ENCODE measurements at places on chromosomes 5 and 9. TPM values are rescaled to one million over a fixed set of nuclear protein-coding genes. Genes with fewer than 3 reads are reported as not detected.

Gene ITGA1
- 28.4 TPM for total RNA-seq

Gene SLC4A9
- 0.44 TPM for total RNA-seq

Gene FYB1
- total RNA-seq: 4.9 TPM

Gene FOXD4L4
- total RNA-seq: not detected

Gene SEMA5A
- total RNA-seq: 43.2 TPM

Gene IRX2
- 6.2 TPM for total RNA-seq

Gene FBN2
- total RNA-seq: 34.1 TPM
